ENCODE measurements at places on chromosomes 13 and 19. TPM values are rescaled to one million over a fixed set of nuclear protein-coding genes. Genes with fewer than 3 reads are reported as not detected.

DNA sequence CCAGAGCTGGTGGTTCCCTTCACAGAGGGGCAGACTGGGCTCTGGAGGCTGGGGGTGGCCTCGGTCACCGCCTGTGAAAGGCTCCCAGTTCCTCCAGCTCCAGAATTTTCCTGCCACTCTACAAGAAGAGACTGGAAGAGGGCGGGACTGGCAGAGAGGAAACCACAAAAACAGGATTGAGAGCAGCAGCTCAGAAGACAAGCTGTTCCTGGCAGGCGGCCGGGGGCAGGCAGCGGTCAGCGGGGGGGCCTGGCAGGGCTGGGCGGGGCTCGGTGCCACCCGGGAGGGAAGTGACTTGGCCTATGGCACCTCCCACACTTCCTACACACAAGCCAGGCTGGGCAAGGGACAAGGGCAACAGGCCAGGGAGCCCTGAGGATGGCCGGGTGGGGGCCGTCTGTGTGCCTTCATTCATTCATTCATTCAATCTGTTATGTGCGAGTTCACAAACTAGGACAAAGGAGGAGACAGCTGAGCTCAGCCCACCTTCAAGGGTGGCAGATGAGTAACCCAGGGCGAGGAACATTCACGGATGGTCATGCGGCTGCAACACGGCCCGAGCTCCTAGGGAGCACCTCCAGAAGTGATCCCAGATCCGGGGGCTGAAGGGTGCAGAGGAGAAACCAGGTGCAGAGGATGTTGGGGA, 16.9 kb upstream of the BTBD2 start:
- H3K27me3 ChIP-seq = no peaks in the 10 kb centered on the region
- no peak for DNase-seq
- H3K36me3 ChIP-seq = no peaks in the 10 kb centered on the region
- H3K4me1 ChIP-seq = peaks cover 12% of the 10 kb centered on the region
- peak overlapping the region; percentile 34 for H3K27ac ChIP-seq

LIN7B gene
- 5.9 TPM for total RNA-seq

GRCh38 chr13:98411617-98412265, 165.2 kb downstream of the STK24 start:
- H3K27ac ChIP-seq = no peak overlapping the region
- no peak for DNase-seq
- no peaks in the 10 kb centered on the region for H3K36me3 ChIP-seq

DNA sequence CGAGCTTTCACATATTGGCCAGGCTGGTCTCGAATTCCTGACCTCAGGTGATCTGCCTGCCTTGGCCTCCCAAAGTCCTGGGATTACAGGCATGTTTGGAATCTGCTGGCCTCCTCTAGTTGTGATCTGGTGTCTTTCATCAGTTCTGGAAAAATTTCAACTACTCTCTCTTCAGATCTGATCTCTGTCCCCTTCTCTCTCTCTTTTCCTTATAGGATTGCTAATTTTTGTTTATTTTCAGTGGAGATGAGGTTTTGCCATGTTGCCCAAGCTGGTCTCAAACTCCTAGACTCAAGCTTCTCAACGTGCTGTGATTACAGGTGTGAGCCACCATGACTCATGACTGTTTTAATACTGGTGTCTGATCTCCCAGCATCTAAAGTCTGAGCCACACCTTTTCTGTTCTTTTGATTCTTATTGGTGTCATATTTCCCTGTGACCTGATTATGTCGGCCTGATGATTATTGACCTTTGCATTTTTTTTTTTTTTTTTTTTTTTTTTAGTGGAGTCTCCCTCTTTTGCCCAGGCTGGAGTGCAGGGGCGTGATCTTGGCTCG, 10.4 kb upstream of the NANOS2 start:
- no peaks in the 10 kb centered on the region for H3K27me3 ChIP-seq
- no peaks in the 10 kb centered on the region for H3K36me3 ChIP-seq
- H3K27ac ChIP-seq = no peak overlapping the region
- no peak for DNase-seq
- peaks cover 17% of the 10 kb centered on the region for H3K4me1 ChIP-seq

DNA sequence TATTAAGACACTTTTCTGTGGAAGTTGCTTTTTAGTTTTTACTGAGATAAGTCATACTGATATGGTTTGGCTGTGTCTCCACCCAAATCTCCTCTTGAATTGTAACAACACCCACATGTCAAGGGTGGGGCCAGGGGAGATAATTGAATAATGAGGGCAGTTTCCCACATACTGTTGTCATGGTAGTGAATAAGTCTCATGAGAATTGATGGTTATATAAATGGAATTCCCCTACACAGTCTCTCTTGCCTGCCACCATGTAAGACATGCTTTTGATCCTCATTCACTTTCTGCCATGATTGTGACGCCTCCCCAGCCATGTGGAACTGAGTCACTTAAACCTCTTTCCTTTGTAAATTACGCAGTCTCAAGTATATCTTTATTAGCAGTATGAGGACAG, 1340.4 kb downstream of the SLITRK5 start:
- no peak for DNase-seq
- H3K4me1 ChIP-seq = no peaks in the 10 kb centered on the region
- H3K36me3 ChIP-seq = no peaks in the 10 kb centered on the region
- H3K27ac ChIP-seq = no peak overlapping the region
- no peak overlapping the region for H3K4me3 ChIP-seq

DNA sequence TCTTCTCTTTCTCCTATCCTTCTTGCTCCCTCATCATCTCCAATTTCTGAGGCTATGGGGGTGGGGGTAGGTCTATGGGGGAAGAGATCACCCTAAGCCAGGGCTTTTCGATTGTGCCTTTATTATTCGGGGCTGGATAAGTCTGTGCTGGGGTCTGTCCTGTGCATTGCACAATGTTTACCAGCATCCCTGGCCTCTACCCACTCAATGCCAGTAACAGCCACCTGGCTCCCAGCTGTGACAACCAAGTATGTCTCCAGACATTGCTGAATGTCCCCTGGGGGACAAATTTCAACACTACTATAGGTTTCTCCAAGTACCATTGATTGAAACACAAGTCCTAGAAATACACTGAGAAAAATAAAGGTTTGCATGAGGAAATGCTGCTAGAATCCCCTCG, 13.2 kb downstream of the CBY2 start:
- no peak overlapping the region for H3K27ac ChIP-seq
- DNase-seq = no peak
- H3K36me3 ChIP-seq = no peaks in the 10 kb centered on the region
- no peaks in the 10 kb centered on the region for H3K4me1 ChIP-seq

- H3K4me1 ChIP-seq = peaks cover 20% of the 10 kb centered on the region
- H3K27me3 ChIP-seq = no peaks in the 10 kb centered on the region
- no peak for DNase-seq
- peaks cover 27% of the 10 kb centered on the region for H3K36me3 ChIP-seq
- no peak overlapping the region for H3K4me3 ChIP-seq
These were observed 18.1 kb upstream of the NDUFS7 start for GRCh38 chr19:1365319-1366269.

GRCh38 chr13:66159511-66159910, 1070.6 kb downstream of the PCDH9 start:
- no peaks in the 10 kb centered on the region for H3K36me3 ChIP-seq
- no peaks in the 10 kb centered on the region for H3K4me1 ChIP-seq
- no peaks in the 10 kb centered on the region for H3K27me3 ChIP-seq
- DNase-seq = no peak

DNA sequence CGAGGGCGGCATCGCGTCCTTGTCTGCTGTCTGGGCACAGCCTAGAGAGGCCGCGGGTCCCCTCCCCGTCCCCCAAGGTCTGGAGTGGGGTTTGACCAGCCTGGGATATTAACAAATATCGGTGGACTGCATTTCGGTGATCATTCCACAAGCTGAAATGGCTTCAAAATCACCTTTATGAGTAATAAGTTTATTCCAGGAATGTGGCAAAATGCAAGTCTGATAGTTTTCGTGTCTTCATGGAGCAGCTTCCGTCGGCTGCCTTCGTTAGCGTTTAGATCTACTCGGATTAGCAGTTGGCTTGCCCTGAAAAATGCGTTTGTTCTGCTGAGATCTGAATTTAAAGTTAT, 1.1 kb upstream of the GJA3 start:
- H3K27ac ChIP-seq = no peak overlapping the region
- H3K36me3 ChIP-seq = no peaks in the 10 kb centered on the region
- peak overlapping the region; percentile 67 for H3K4me3 ChIP-seq
- peaks cover 61% of the 10 kb centered on the region for H3K27me3 ChIP-seq
- peaks cover 13% of the 10 kb centered on the region for H3K4me1 ChIP-seq
- no peak for DNase-seq

- no peak overlapping the region for H3K27ac ChIP-seq
- DNase-seq = no peak
- H3K4me1 ChIP-seq = no peaks in the 10 kb centered on the region
- H3K4me3 ChIP-seq = no peak overlapping the region
These were observed 48.5 kb downstream of the NBEA start for GRCh38 chr13:34990399-34991214.

DNA sequence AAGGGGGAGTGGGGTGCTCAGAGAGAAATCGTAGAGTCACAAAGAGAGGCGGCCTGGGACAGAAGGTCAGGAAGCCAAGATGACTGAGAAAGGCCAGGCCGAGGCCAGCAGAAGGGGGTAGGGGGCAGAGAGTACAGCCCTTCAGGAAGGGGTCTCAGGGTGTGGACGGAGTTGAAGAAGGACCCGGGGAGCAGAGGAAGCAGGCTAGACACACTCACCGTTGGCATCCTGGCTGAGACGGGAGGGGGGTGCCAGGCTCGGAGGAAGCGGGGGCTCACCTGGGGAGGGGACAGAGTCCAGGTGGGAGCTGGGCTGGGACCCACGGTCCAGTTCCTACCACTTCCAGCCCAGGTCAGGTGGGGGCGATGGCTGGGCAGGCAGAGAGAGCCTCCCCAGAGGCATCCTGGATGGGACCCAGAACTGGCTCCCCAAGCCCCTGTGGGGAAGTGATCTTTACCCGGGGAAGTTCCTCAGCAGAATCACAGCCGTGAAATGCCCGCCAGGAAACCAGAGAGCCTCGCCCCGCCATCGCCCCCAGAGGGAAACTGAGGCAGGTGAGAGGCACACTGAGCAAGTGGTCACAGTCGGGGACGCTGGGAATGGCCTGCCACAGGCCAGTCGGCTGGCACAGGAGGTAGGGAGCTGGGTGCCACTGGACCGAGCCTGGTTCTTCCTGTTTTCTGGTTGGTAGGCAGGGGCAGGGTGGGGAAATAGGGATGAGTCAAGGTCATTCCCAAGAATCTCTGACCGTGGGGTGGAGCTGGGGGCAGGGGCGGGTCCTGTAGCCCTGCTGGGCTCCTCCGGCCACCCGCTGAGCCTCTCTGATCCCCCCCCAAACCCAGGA, 1.4 kb downstream of the MATK start:
- DNase-seq = no peak
- peaks cover 4% of the 10 kb centered on the region for H3K27me3 ChIP-seq
- peaks cover 30% of the 10 kb centered on the region for H3K36me3 ChIP-seq

DNA sequence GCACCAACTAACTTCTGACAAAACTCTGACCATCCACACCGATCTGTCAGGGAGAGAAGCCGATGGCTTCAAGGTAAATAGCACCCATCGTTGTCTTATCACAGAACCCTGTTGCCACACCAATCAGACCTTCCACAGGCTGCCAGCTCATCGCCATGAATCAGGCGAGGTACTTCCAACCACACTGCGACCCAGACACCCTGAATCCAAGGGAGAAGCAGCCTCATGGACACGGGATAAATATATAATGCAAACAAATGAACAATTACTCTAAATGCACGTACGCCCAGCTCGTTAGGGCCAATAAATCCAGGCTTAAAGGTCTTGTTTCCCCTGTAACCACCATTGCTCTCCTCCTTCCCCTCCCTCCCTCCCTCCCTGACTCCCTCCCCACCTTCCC, 20.8 kb downstream of the RANBP3 start:
- H3K27me3 ChIP-seq = no peaks in the 10 kb centered on the region
- no peak overlapping the region for H3K27ac ChIP-seq
- peaks cover 49% of the 10 kb centered on the region for H3K4me1 ChIP-seq
- H3K4me3 ChIP-seq = no peak overlapping the region
- no peak for DNase-seq
- peaks cover 22% of the 10 kb centered on the region for H3K36me3 ChIP-seq

- DNase-seq = no peak
- H3K4me1 ChIP-seq = peaks cover 1% of the 10 kb centered on the region
- H3K27ac ChIP-seq = no peak overlapping the region
- no peak overlapping the region for H3K4me3 ChIP-seq
These were observed 22.7 kb upstream of the NAXD start for GRCh38 chr13:110592665-110593064.

DNA sequence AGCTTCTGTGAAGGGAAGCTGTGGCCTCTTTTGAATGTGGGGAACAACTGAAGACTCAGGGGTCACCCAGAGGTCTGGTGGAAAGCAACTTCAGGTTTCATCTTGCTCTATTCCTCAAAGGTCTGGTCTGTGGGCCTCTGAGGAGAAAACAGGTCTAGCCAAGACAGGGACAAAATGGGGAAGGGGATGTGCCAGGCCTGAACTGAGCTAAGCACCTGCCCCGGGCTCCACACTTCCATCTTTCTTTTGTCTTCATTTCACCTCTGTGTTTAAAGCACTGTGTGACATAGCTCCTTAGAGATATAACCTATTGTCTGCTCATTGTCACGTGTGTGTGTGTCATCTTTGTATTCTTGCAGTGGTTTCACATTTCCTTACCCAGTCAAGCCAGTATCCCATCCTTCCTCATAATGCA, 19.9 kb upstream of the GDF15 start:
- no peaks in the 10 kb centered on the region for H3K27me3 ChIP-seq
- no peak overlapping the region for H3K27ac ChIP-seq
- peaks cover 30% of the 10 kb centered on the region for H3K36me3 ChIP-seq
- DNase-seq = no peak

- no peaks in the 10 kb centered on the region for H3K27me3 ChIP-seq
- peaks cover 24% of the 10 kb centered on the region for H3K36me3 ChIP-seq
- H3K4me3 ChIP-seq = no peak overlapping the region
- H3K27ac ChIP-seq = no peak overlapping the region
These were observed 9.2 kb downstream of the PAN3 start for GRCh38 chr13:28147495-28147894.

DNA sequence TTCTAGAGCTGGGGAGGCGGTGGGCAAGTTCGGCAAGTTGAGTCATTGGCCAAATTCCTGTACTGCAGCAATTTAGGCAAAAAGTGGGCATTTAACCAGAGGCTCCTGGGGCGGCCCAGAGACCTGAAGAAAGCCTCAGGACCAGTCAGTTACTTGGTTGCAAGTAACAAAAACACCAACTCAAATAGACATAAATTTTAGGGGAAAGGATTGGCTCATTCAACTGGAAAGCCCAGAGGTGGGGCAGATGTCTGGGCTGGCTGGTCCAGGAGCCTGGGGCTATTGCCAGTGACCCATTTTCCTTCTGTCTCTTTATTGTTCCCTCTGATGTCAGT, 97.1 kb downstream of the SIPA1L3 start:
- H3K4me1 ChIP-seq = no peaks in the 10 kb centered on the region
- DNase-seq = no peak
- no peaks in the 10 kb centered on the region for H3K36me3 ChIP-seq
- no peaks in the 10 kb centered on the region for H3K27me3 ChIP-seq
